Central memory CD8-positive, alpha-beta T cell (primary cell): ENCODE measurements at places on chromosomes 4 and X.

GRCh38 chr4:126784966-126785580, 847.7 kb upstream of the INTU start:
- DNase-seq = no peak

GRCh38 chr4:141352909-141353525, 132.3 kb downstream of the ZNF330 start:
- no peak for DNase-seq

DNA sequence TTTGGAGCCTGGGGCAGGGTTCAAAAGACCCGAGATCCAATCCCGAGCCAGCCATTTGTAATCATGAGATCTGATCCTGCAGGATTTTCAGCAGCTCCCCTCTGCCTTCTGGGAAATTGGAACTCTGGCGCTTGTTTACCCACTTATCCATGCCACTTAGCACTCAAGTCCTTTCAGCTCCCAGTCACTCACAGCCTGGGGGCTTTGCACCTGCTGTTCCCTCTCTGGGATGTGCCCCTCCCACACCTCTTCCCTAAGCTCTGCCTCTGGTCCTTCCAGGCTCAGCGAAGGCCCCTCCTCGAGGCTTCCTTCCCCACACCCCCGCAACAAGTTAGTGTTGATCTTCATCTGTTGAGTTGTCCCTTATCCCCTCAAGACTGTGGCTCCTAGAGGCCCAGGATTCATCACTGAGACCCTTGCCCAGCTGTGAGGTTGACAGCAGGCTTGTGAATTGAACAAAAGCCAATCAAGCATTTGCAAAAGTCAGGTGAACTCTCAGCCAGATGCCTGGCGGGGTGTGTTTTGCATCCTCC, 99.1 kb upstream of the AFAP1 start:
- no peak for DNase-seq

DNA sequence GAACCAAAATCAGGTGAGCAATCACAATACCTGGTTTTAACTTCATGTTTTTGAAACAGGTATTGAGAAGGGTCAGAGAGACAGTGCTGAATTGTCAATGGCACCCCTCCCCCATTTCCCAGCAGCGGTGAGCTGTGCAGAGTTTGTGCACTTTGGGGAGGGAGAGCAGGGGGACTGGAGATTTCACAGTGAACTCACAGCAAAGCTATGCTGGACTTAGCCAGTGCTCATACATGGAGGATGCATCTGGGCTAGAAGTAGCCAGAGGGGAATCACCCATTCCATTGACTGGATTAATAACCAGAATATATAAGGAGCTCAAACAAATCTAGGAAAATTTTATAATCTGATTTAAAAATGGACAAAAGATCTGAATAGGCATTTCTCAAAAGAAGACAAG, 612.6 kb downstream of the STPG2 start:
- DNase-seq = no peak

DNA sequence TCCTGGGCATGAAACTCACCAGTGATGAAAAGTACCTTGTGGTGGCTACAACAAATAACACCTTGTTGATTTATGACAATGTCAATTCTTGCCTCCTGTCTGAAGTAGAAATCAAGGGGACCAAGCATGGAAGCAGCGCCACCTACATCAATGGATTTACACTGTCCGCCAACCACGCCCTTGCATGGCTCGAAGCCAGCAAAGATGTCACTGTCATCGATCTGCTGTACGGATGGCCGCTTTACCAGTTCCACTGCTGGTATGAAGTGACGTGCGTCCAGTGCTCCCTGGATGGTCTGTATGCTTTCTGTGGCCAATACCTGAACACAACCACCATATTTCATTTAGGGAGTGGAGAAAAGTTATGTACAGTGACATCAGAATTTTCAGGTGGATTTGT, 200.5 kb downstream of the NWD2 start:
- no peak for DNase-seq

DNA sequence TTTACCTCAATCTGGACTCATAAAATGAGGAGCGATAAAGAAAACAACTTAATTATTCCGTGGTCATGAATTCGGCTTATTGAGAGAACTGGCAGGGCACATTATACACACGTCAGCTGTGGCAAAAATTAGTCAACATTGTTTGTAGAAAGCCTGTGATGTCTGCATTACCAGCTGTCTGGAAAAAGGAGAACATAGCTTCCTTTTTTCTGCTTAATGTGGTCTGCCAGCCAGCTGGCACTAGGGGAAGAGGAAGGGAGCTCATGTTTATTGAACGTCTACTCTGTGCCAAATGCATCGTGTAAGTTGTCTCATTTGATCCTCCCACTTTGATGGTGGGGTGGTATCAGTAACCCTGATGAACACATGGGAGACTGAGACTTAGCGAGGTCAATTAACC, 367.6 kb downstream of the ARHGAP24 start:
- DNase-seq = no peak

DNA sequence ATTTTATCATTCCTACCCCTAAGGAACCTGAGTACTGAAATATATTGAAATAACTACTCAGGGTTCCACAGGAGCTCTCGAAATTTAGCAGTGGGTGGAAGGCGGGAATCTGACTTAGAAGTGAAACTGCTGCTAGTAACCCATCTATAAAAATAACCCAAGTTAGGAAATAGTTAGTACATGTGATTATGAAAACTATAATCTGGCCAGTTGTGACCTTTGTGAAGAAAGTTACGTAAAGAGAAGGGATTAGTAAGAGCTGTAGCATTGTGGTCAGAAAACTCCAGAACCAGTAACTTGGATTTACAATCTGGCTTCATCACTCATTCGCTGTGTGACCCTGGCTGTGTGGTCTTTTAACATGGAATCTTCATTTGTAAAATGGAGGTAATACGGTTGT, 175.5 kb downstream of the RAPGEF2 start:
- no peak for DNase-seq

- DNase-seq = no peak
Observed at GRCh38 chr4:3314706-3315260, 22.0 kb downstream of the RGS12 start.

- no peak for DNase-seq
Observed at GRCh38 chrX:15856222-15856587, 1.6 kb upstream of the AP1S2 start.

GRCh38 chr4:98517218-98518021, 141.0 kb downstream of the TSPAN5 start:
- DNase-seq = no peak
